Activated naive CD4-positive, alpha-beta T cell treated with anti-CD3 and anti-CD28 coated beads, Interleukin-2, amount 50 U/mL, for 16 hours (primary cell): ENCODE measurements at places on chromosomes 6 and 20.

DNA sequence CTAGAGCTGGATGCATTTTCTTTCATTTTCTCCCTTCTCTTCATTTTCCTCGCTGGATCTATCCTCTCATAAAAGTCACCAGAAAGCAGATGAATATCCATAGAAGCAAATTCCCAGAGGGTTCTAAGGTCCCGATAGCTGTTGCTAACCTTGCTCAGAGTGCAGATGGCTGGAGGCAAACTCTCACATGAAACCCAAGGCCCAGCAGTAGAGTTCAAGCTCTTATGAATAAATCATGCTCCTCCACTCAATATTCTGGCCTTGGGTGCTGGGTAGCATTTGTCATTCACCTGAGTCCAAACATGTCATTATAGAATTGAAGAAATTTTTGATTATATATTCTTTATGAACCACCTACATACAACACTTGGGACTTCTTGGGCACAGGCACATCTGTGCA is 539.7 kb upstream of the MARCKS start:
- no peak for DNase-seq

GRCh38 chr6:109013656-109014305 is 80.9 kb downstream of the SESN1 start:
- no peak for DNase-seq

DNA sequence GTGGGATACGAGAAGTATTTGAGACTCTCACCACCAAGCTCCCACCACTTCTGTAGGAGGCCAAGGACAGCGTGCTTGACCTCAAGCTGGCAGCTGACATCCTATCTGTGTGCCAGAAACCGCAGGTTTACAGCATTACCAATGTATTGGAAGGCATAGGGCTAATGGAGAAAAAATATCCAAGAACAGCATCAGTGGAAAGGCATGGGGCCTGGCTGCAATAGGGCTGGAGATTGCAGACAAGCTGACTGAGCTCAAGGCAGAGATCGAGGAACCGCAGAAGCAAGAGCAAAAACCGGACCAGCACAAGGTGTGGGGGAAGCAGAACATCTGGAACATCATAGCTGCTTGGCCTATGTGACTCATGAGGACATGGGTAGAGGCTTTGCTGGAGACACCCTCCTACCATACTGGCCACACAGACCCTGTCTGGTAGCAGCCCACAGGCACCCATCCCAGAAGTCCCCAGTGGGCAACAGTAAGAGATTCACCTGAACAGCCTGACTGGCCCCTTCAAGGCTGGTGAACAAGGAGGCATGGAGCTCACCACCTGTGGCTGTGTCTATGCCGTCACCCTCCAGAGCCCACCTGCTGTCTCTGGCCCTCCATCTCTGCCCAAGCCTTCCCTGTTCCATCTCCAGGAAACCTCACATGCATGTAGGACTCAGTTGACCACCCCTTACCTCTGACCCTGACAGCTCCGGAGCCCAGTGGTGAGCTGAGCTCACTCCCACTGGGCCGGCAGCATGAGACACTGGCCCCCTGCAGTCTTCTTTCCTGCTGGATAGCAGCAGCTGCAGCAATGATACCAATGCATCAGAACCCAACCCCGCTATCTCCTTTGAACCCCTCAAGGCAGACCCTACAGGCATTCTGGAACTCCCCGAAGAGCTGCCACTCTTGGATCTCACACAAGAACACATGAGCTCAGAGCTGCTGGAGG is 171.1 kb downstream of the KIF6 start:
- DNase-seq = no peak

DNA sequence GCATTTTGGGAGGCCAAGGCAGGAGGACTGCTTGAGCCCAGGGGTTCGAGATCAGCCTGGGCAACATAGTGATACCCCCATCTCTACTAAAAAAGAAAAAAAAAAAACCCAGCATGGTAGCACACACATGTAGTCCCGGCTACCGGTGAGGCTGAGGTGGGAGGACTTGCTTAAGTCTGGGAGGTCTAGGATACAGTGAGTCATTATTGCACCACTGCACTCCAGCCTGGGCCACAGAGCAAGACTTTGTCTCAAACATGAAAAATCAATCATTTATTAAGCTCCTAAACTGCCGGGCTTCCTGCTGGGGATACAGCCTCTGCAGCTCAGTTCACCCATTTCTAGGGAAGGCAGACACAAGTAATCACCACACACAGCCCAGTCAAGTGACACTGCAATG is 7.3 kb upstream of the USP45 start:
- no peak for DNase-seq

GRCh38 chr6:169173532-169174268 is 79.9 kb downstream of the THBS2 start:
- DNase-seq = no peak

DNA sequence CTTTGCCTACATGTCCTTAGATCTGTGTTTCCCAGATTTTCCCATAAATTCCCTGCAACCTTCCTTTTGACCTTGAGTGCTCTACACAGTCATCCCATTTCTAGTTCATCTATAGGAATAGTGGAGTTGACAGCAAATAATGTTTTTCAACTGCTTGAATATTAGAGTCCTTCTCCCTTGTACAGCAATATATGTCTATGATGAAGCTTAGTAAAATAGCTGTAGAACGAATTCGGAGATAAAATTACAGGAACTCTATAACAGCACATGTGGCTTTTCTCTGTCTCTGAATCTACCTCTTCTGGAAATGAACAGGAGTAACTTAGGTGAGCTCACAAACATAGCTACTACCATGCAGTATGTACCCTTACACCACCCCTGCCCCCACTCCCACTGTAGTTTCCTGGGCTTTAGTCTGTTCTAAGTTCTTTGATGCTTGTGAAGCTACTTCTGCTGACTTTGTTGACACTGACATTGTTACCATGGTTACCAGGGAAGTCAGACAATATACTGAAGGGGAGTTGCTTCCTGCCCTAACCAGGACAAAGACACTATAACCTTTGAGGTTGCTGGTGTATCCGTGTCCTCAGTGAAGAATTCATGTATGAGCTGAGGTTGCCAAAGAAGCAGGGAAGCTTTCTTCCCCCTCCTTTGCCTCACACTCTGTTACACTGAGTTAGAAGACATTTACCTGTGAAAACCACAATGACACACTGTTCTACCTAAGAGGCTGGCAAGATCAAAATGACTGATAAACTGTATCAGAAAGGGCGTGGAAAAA is 35.8 kb upstream of the SHLD1 start:
- peak; percentile 45 for DNase-seq

DNA sequence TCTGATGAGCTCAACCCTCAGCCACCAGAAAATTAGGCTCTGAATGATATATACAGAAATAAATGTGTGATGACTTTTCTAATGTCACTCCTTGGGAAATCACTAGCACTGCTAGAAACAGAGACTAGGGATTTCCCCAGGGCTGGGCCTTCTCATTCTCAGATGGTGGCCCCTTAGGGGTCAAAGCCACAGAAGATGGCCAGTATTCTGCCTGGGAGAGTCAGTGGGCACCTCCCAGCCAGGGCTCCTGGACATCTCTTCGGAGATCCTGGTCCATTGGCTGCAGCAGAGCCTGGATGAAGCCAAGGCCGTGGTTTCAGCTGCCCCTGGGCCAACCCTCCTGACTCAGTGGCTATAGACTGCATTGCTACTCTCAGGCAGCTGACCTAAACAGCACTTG is 276.9 kb upstream of the SUPT3H start:
- DNase-seq = no peak

DNA sequence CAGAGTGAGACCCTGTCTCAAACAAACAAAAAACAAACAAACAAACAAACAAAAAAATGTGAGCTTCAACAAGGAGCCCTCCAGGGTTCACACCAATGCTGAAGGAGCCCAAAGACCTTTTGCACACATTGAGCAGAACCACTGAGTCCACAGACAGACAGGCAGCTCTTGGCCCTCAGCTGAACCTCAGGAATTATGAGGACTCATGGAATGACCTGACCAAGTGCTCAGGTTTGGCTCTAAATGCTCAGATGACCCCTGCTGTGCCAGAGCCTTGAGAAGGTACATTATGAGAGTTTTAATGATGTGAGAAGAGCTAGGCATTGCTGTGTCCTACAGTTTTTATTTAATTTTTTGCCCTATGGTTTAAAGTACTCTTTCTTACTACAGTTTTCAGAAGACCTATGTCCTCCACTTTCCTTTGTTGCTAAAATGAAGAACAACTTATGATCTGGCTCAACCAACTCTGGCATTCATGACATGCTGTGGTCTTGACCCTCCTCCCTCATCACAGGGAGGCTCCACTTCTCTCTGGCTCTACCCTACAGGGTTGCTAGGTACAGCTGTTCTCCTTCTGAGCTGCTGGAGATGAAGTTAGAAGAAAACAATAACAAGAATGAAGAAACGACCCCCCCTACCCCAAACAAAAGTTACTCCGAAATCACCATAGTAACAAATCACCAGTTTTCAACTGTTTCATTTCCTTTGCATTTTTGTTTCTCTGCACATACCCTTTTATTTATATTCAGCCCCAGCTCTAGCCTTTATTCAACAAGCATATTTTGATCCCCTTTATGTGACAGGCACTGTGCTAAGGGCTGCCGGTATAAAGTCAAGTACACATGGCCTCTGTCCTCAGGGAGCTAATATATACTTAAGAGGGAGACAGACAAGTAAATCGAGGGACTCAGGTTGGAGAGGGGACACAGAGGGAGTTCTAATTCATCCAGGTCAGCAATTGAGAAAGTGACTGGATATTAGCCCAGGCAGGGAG is 128.7 kb upstream of the TRAF3IP2 start:
- no peak for DNase-seq

DNA sequence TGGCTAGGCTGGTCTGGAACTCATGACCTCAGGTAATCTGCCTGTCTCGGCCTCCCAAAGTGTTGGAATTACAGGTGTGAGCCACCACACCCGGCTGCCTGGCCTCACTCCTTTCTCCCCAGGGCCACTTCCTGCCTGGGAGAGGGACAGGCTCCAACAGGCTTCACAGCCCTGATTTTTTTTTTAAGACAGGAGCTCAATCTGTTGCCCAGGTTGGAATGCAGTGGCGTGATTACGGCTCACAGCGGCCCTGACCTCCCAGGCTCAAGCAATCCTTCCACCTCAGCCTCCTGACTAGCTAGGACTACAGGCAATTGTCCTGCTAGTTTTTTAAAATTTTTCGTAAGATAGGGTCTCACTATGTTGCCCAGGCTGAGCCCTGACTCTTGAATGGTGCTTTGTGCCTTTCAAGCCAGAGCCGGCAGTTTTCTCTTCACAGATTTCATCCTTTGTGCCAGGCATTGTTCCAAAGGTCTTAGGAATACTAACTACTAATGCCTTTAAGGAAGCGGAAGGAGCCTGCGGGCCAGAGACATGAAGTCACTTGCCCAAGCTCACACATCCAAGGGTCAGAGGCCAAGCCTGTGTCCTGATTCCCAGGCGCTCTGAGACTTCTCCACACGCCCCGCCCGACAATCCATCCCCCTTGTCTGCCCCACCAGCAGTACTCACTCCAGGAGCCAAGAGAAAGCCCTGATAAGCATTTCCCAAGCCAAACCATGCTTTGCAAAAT is 19.2 kb downstream of the CAPN11 start:
- DNase-seq = no peak
